ENCODE measurements at places on chromosomes 2 and 18.

GRCh38 chr2:5472673-5473072 is 219.5 kb upstream of the SOX11 start:
- DNase-seq: no peak

GRCh38 chr2:97011977-97012569 is 25.7 kb upstream of the FAM178B start:
- peak; percentile 62 for DNase-seq

DNA sequence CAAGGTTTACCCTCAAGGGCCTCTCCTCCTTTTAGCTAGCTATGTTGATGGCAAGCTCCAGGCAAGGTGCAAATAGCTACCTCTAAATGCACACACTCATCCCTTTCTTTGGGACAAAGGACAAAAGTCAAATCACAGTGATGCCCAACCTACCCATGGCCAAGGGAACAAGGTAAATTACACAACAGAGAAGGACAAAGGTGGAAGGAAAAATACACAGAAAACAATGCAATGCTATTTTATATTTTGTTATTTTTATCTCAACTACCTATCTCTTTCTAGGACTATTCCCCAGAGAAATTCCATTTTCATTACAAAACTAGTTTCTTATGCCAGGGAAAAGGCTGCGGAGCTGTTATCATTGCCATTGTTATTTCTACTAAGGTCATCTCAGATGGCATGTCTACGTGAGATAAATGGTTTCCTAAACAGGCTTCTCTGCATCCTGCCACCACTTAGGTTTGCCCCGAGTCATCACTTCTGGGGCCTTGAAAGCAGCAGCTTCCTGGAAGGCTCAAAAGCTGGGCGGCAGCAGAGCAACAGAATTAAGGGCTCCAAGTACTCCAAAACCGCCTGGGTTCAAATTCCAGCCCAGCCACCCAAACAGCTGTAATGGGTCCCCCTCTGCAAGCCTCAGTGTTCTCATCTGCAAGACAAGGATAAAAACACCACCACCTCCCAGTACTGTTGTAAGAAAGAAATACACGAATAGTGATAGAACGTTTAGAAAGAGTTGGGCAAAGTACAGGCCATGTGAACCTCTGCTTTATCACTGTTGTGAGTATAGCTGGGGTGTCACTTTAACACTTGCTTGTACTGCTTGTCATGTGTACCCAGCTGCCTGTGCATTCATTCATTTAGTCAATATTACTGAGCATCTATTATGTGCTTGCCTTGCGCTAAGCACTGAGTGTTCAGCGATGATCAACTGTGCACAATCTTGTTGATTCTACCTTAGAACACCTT is 20.9 kb downstream of the BCL2 start:
- peak; percentile 39 for DNase-seq

GRCh38 chr2:203261326-203262159 is 22.7 kb downstream of the CYP20A1 start:
- no peak for DNase-seq

- no peak for DNase-seq
These were observed 64.9 kb downstream of the CHST9 start for GRCh38 chr18:27120246-27120645.

DNA sequence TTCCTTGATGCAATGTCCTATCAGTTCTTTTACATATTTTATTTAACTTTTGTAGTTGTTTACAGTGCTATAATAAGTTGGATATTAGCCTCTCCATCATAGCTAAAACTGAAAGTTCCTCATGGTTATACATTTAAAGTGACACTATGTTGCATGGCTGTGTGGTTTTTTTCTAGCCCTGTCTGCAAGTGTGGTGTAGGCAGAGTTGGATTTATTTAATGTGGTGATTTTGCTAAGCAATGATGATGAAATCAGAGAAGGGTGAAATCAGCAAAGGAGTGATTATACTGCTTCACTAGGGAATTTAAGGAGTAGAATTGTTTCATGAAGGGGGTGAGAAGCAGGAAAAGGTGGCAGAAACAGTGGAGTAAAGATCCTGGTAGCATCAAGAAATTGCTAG is 18.3 kb upstream of the ENOSF1 start:
- DNase-seq: no peak

GRCh38 chr2:204108781-204109295 is 172.3 kb downstream of the ICOS start:
- no peak for DNase-seq

GRCh38 chr2:192196421-192197194 is 1.9 kb upstream of the TMEFF2 start:
- no peak for DNase-seq

GRCh38 chr2:223633656-223634055 is 31.5 kb upstream of the SCG2 start:
- no peak for DNase-seq

- no peak for DNase-seq
These were observed 113.6 kb downstream of the MCFD2 start for GRCh38 chr2:46801731-46802664.

DNA sequence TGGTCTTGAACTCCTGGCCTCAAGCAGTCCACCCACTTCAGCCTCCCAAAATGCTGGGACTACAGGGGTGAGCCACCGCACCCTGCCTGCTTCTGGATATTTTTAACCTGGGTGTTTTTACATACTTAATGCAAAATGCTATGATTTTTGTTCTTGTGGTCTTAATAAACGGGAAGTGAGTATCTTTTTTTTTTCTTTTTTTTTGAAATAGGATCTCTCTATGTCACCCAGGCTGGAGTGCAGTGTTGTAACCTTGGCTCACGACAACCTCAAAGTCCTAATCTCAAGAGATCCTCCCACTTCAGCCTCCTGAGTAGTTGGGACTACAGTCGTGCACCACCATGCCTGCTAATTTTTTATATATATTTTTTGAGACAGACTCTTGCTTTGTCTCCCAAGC is 19.2 kb upstream of the ASXL2 start:
- no peak for DNase-seq

- no peak for DNase-seq
These were observed 32.7 kb downstream of the CELF4 start for GRCh38 chr18:37532917-37533316.

- DNase-seq: peak; percentile 3
These were observed 172.8 kb upstream of the RBMS1 start for GRCh38 chr2:160666154-160667060.

All from CD4-positive, alpha-beta T cell treated with Interleukin-1 beta for 1 hour (primary cell).